ENCODE measurements at places on chromosomes 5 and 9. TPM values are rescaled to one million over a fixed set of nuclear protein-coding genes. Genes with fewer than 3 reads are reported as not detected.

The TSC1 gene
- 63.0 TPM for total RNA-seq

The ISL1 gene
- total RNA-seq = not detected

The ST8SIA4 gene
- total RNA-seq = 55.2 TPM

- no peak for DNase-seq
Measured at GRCh38 chr5:178293815-178294214, 61.2 kb upstream of the PHYKPL start.

All from CD4-positive, CD25-positive, alpha-beta regulatory T cell (primary cell).